ENCODE measurements at places on chromosomes 2 and 18.

DNA sequence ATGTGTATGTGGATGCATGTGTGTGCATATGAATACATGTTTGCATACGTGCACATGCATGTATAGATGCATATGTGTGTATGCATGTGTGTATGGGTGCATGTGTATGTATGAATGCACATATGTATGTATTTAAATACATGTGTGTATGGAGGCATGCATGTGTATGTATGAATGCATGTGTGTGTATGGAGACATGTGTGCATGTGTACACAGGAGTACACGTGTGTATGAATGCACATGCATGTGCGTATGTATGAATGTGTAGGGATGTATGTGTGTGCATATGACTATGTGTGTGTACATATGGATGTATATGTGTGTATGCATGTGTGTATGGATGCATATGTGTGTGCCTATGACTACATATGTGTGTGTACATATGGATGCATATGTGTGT lies 51.9 kb downstream of the DCDC2C start:
- no peak for DNase-seq

- DNase-seq: no peak
Measured at GRCh38 chr2:152376968-152377367, 42.0 kb downstream of the FMNL2 start.

GRCh38 chr18:28159055-28159454 lies 17.9 kb downstream of the CDH2 start:
- no peak for DNase-seq

DNA sequence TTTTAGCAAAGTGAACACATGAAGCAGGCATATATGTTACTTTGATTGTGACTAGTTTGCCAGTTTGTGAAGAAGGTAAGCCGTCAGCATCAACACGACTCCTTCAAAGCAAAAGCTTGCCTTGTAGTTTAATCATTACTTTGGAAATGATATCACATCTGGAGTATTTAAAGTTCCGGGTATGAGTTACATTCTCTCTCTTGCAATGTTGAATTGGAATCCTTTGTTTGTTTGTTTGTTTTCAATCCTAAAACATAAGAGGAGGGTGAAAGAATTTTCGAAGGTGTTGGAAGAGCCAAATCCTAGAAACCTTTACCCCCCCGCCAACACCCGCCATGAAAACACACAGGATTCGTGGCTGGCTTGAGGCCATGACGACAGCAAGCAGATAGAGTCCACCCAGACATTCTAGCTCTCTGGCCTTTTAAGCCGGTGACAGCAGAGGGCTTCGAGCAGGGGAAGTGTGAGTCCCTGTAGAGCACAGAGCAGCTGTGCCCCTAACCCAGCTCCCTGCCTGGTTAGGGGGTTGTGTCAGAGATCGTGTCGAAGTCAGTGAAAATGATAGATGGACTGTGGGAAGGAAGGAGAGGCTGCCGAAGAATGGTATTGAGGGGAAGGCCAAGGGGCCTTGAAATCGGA lies 103.8 kb upstream of the SMIM21 start:
- DNase-seq: no peak

DNA sequence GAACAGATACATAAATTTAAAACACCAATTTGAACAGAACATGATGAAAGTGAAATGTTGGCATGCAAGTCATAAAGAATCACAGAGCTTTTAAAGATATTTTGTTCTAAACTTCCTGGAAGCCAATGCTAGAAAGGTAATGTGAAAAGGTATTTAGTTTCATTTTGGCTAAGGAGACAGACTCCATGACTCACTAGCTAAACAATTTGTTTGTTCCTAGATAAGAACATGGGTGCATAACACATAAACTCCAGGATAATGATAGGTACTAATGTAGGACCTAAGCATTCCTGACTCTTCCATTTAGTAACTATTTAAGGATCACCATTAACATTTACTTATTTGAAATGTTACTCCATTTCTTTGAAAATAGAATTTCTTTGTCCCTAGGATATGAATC lies 292.5 kb upstream of the CNTNAP5 start:
- no peak for DNase-seq

- DNase-seq: no peak
Measured at GRCh38 chr2:100063459-100063953, 78.9 kb downstream of the AFF3 start.

DNA sequence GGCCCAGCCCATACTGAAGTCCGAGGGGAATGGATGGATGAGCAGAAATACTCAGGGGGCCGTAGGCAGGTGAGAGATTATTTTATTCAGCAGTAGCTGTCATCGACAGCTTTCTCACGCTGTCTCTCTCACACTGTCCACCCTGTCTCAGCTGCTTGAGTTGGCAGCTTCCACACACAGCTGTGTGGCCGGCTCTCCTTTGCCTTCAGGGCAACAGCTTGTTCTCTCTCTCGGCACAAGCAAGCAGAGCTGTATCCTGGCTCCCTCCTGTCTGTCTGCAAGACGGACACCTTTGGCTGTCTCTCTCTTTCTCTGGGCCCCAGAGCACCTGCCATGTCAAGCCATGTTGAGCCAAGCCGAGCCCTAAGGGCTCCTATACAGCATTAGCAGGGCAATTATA lies 9.8 kb upstream of the PAPOLG start:
- no peak for DNase-seq

DNA sequence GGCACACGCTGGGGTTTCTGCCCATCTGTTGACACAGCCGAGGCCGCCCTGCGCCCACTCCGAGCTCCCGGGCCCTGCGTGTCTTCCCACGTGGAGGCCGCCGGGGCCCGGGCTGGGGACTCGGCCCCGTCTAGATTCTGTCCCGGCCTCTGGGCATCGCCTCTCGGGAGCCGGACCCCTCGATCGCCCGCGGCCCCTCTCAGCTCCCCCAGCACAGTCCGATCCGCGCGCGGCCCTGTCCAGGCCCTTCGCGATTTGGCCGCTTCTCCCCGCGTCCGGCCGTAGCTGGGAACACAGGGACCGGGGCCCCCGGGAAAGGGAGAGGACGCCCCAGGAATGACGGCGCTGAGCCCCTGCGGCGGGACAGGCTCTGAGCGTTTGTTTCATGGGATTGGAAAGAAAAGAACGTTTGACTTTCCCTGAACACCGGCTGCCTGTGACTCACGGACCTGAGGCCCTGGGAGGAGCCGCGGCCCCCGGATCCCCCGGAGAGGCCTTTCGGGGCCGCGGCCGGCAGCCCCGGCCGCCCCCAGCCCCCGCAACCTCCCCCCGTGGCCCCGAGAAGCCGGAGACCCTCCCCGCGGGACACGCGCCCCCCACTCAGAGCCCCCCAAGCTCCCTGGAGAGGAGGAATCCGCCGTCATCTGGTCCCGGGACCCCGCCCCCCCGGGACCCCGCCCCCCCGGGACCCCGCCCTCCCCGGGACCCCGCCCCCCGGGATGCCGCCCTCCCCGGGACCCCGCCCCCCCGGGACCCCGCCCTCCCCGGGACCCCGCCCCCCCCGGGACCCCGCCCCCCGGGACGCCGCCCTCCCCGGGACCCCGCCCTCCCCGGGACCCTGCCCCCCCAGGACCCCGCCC lies 62.7 kb upstream of the CTDP1 start:
- no peak for DNase-seq

- no peak for DNase-seq
Measured at GRCh38 chr2:128577141-128577930, 258.7 kb upstream of the HS6ST1 start.

DNA sequence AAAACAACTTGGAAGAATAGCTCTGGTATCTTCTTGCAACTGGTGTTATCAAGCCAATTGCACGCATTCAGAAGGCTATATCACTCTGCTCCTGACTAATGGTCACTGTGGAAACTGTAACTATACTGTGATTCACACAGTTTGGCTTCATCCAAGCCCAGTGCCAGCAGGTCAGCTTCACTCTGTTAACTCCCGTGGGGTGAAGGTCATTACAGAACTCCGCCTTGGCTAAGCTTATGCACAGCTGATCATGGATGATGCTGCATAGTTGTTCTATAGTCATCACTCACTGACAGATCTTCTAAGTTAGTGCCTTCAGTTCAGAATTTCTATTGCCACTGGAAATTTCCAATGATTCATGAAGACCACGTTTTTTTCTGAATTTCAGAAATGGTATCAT lies 497.2 kb upstream of the NETO1 start:
- no peak for DNase-seq

- DNase-seq: no peak
Measured at GRCh38 chr2:219603771-219604170, 6.1 kb downstream of the STK11IP start.

GRCh38 chr2:113258471-113259147 lies 20.1 kb downstream of the PAX8 start:
- no peak for DNase-seq

- no peak for DNase-seq
Measured at GRCh38 chr18:26483633-26484032, 64.7 kb downstream of the KCTD1 start.

- DNase-seq: peak; percentile 23
Measured at GRCh38 chr2:220198896-220199295, 571.5 kb downstream of the SLC4A3 start.

- DNase-seq: no peak
Measured at GRCh38 chr2:16725549-16725948, 59.9 kb upstream of the CYRIA start.

GRCh38 chr2:193966590-193966989 lies 1690.4 kb upstream of the SLC39A10 start:
- no peak for DNase-seq

DNA sequence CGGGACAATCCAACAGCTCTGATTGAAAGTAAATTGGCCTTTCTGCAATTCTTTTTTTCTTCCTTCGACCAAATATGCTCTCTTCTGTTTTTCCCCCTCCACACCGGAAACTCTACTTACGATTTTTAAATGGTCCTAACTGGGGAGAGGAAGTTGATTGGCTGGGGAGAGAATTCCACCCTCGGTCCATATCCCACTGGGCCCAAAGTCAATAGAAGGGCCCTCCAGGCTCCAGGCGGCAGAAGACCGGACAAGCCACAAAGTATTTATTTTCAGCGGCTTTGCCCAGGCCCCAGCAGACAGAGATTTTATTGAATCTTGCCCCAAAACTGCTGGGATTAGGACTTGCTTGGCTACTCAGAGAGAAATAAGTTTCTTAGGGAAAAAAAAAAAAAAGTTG lies 37.1 kb upstream of the SMAD7 start:
- no peak for DNase-seq

GRCh38 chr18:37778417-37779165 lies 213.0 kb upstream of the CELF4 start:
- peak; percentile 89 for DNase-seq

DNA sequence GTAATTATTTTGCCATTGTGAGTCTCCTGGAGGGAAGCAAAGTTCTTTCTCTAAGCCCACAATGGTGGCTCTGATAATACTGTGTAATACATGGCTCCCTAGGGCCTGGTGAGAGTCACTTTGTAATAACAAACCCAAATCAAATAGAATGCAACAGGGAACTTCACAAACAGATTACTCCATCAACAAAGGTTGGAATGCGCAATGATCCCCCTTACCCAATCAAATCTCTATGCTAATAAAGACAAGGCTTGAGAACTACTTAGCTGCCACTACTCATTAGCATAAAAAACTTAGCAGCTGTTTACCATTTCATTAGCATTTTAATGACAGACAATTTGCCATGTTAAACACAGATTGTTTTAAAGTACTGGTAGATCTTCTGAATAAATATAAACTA lies 285.6 kb upstream of the SESTD1 start:
- DNase-seq: no peak

- no peak for DNase-seq
Measured at GRCh38 chr2:41020358-41020757, 568.5 kb upstream of the SLC8A1 start.

DNA sequence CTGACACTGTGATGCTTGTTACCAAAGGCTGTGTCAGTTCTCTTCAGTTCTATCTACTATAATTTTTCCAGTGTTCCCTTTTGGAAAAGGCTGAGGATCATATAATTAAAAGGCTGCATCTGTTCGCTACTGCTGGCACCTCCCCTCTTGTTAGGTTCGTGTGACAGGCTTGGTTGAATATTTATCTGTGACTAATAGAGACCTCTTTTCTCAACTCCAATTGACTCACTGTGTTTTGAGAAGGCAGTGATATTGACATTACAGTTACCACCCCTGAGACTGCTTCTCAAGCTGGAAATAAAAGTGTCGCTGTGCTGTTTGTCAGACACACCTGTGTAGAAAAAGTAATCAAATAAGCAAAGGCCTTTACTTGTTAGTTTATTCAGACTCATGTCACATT lies 205.5 kb upstream of the KCNH7 start:
- no peak for DNase-seq

Measured in testis (tissue), 5 donors.